ENCODE measurements at places on chromosomes 6 and 20.

- no peaks in the 10 kb centered on the region for H3K27me3 ChIP-seq
- H3K4me3 ChIP-seq, result no peak overlapping the region
- DNase-seq, result peak; percentile 88
- H3K36me3 ChIP-seq, result no peaks in the 10 kb centered on the region
Measured at GRCh38 chr6:148177589-148178233, 164.9 kb upstream of the SASH1 start.

DNA sequence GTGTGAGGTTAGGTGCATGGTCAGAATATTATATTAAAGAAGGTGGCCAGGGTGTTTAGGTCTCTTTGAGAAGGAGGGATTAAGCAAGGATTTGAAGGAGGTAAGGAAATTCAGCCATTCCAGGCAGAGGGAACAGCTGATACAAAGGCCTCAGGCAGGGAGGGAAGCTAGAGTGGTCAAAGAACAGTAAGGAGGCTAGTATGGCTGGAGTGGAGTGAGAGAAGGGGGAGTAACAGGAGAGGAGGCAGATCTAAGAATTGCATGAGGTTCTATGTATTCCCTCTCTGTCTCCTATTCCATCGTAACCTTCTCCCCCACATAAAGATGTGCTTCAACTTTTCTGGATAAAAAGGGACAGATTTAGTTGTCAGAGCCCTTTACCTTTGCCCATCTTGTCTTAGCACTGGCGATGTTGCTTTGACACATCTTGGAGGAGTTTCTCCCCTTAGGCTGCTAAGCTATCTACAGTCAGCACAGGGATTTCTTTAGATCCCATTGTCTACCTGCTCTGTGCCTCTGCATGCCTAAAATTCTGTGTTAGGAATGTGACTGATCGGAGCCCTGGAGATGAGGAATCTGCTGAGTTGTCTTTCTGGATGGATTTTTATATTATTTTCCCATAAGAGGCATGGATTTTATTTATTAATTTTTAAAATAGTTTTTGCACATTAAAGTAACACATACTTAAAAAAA lies 59.9 kb downstream of the KLHL31 start:
- no peaks in the 10 kb centered on the region for H3K36me3 ChIP-seq
- H3K4me1 ChIP-seq, result no peaks in the 10 kb centered on the region

GRCh38 chr6:84882768-84883766 lies 118.7 kb upstream of the TBX18 start:
- H3K36me3 ChIP-seq, result no peaks in the 10 kb centered on the region
- H3K4me1 ChIP-seq, result no peaks in the 10 kb centered on the region
- H3K27ac ChIP-seq, result no peak overlapping the region
- no peak for DNase-seq

GRCh38 chr6:71107911-71108420 lies 151.1 kb upstream of the B3GAT2 start:
- no peaks in the 10 kb centered on the region for H3K4me1 ChIP-seq
- no peak overlapping the region for H3K27ac ChIP-seq
- H3K4me3 ChIP-seq, result no peak overlapping the region
- no peaks in the 10 kb centered on the region for H3K36me3 ChIP-seq
- H3K27me3 ChIP-seq, result no peaks in the 10 kb centered on the region

DNA sequence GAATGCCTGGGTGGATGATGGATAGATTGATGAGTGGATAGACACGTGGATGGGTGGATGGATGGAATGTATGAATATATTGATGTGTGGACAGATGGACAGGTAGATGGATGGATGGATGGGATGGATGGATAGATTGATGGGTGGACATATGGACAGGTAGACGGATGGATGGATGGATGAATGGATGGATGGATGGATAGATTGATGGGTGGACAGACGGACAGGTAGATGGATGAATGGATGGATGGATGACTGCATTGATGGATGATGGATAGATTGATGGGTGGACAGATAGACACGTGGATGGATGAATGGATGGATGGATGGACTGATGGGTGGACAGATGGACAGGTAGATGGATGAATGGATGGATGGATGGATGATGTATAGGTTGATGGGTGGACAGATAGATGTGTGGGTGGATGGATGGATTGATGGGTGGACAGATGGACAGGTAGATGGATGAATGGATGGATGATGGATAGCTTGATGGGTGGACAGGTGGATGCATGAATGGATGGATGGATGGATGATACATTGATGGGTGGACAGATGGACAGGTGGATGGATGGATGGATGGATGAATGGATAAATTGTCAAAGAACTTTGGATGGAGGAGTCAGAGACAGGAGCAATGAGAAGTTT lies 171.4 kb upstream of the AFDN start:
- H3K27me3 ChIP-seq, result no peaks in the 10 kb centered on the region
- H3K4me3 ChIP-seq, result no peak overlapping the region
- no peaks in the 10 kb centered on the region for H3K4me1 ChIP-seq
- H3K36me3 ChIP-seq, result no peaks in the 10 kb centered on the region
- H3K27ac ChIP-seq, result no peak overlapping the region

GRCh38 chr20:6575912-6576401 lies 191.5 kb upstream of the BMP2 start:
- no peaks in the 10 kb centered on the region for H3K4me1 ChIP-seq
- H3K27me3 ChIP-seq, result peaks cover 3% of the 10 kb centered on the region
- no peaks in the 10 kb centered on the region for H3K36me3 ChIP-seq
- no peak overlapping the region for H3K27ac ChIP-seq
- H3K4me3 ChIP-seq, result no peak overlapping the region

- no peaks in the 10 kb centered on the region for H3K4me1 ChIP-seq
- H3K27ac ChIP-seq, result no peak overlapping the region
- no peaks in the 10 kb centered on the region for H3K27me3 ChIP-seq
- H3K4me3 ChIP-seq, result no peak overlapping the region
- H3K36me3 ChIP-seq, result no peaks in the 10 kb centered on the region
Measured at GRCh38 chr6:165106261-165106660, 203.1 kb downstream of the C6orf118 start.

- H3K4me1 ChIP-seq, result no peaks in the 10 kb centered on the region
- no peak overlapping the region for H3K4me3 ChIP-seq
- H3K27me3 ChIP-seq, result no peaks in the 10 kb centered on the region
Measured at GRCh38 chr6:16121339-16121738, 7.5 kb upstream of the MYLIP start.

- H3K27me3 ChIP-seq, result no peaks in the 10 kb centered on the region
- DNase-seq, result no peak
- H3K36me3 ChIP-seq, result no peaks in the 10 kb centered on the region
- no peaks in the 10 kb centered on the region for H3K4me1 ChIP-seq
Measured at GRCh38 chr6:6177754-6178153, 142.7 kb downstream of the F13A1 start.

GRCh38 chr6:168130168-168130696 lies 51.2 kb upstream of the FRMD1 start:
- H3K27ac ChIP-seq, result no peak overlapping the region
- no peaks in the 10 kb centered on the region for H3K4me1 ChIP-seq
- no peaks in the 10 kb centered on the region for H3K36me3 ChIP-seq

- no peak overlapping the region for H3K27ac ChIP-seq
- no peaks in the 10 kb centered on the region for H3K4me1 ChIP-seq
- no peak for DNase-seq
- H3K27me3 ChIP-seq, result no peaks in the 10 kb centered on the region
- no peaks in the 10 kb centered on the region for H3K36me3 ChIP-seq
- peak overlapping the region; percentile 63 for H3K4me3 ChIP-seq
Measured at GRCh38 chr20:43514648-43514999, 7.1 kb downstream of the L3MBTL1 start.

DNA sequence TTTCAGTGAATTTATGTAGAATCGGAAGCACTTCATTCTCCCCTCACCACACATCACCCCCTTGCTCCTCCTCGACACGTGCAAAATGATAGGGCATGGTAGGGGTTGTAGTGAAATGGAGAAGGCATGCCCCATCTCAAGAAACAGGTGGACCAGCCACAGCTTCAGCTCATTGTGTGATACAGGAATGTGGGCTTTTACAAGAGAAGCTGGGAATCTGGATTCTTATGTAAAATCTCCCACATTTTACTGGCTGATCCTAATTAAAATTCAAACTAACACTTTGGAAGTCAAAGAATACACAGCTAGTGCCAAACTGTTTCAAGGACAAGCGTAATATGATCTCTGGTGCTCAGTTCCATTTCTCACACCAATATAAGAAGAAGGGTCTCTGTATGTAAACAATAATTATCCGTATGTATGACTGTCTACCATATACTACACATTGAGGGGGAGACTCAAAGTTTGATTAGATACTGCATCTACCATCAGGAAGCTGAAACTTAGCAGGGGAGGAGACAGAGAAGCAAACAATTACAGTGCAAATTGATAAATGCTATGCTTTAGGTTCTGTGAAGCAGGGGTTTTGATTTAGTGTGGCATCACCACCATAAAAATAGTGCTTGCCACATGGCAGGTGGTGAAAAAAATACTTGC lies 24.3 kb upstream of the KIAA0408 start:
- no peaks in the 10 kb centered on the region for H3K4me1 ChIP-seq
- H3K27ac ChIP-seq, result no peak overlapping the region
- H3K27me3 ChIP-seq, result no peaks in the 10 kb centered on the region
- DNase-seq, result no peak

GRCh38 chr20:40650707-40651106 lies 38.3 kb downstream of the MAFB start:
- no peaks in the 10 kb centered on the region for H3K27me3 ChIP-seq
- H3K4me1 ChIP-seq, result no peaks in the 10 kb centered on the region

DNA sequence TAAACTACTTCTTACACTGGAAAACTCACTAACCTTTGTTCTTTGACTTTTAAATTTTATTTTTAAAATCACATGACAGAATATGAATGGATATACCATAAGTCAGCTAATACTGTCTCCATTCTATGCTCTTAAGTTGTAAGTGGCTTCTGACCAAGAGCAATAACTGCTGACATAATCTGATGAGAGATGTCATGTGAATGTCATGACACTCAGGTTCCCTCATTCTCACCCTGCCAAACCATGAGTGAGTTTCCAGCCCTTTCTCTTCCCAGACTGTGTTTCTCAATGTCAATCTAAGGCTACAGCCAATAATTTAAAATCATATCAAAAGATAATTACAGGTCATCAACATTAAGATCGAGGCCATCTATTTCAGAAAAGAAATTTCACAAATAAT lies 39.7 kb downstream of the KIF16B start:
- no peaks in the 10 kb centered on the region for H3K27me3 ChIP-seq
- H3K27ac ChIP-seq, result no peak overlapping the region
- H3K36me3 ChIP-seq, result no peaks in the 10 kb centered on the region
- no peak for DNase-seq

DNA sequence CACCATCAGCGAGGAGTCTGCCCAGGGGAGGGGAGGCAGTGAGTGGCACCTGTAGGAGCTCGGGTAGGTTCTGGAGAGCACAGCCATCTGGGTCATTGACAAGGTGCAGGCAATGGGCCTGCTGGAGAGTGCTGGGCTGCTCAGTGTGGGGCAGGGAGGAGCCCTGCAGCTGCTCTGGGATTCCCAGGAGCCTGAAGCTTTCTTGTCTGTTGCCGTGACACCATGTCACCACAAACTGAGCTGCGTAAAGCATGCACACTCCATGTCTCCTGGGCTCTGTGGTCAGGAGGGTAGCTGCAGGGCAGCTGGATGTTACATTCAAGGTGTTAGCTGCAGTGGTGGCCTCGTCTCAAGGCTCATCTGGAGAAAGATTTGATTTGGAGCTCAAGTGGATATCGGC lies 4.5 kb upstream of the SLC22A1 start:
- no peak overlapping the region for H3K4me3 ChIP-seq
- H3K27ac ChIP-seq, result no peak overlapping the region

DNA sequence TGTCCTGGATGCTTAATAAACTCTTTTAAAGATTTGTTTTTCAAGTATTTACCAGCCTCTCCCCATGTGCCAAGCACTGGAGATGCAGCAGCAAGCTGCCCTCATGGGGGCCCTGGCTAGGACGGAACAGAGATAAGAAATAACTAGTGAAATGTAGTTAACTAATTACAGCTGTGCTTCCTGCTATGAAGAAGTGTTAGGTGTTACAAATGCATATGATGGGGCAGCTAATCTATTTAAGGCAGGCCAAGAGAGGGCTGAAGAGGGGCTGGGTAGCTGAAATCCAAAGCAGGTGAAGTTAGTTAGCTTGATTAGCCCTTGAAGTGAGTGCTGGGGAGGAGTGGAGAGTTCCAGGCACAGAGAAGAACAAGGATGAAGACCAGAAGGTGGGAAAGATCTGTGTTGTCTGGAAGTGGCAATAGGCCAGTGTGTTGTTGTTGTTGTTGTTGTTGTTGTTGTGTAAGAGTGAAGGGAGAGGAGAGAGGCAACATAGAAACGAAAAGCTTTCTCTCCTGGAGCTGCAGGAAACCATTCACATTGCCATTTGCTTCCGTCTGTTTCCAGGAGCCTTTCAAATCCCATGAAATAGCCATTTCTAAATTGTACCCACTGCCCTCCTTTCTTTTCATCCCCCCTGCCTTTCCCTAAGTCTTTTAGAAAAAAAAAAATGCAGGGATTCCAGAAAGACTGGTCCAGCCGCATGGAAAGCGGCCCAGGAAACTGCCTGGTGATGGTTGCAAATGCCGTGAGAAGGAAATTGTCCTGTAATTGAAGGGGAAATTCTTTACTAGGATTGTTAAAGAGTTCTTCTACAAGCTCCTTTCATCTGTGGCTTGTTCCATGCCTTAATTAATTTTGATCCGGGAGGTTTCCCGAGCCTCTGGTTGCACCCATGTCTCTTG lies 119.6 kb downstream of the TFAP2C start:
- H3K27me3 ChIP-seq, result no peaks in the 10 kb centered on the region
- no peak for DNase-seq
- H3K4me1 ChIP-seq, result no peaks in the 10 kb centered on the region
- no peaks in the 10 kb centered on the region for H3K36me3 ChIP-seq
- no peak overlapping the region for H3K27ac ChIP-seq
- H3K4me3 ChIP-seq, result no peak overlapping the region

- H3K27me3 ChIP-seq, result no peaks in the 10 kb centered on the region
- no peaks in the 10 kb centered on the region for H3K36me3 ChIP-seq
- H3K4me1 ChIP-seq, result peaks cover 6% of the 10 kb centered on the region
- peak overlapping the region; percentile 93 for H3K27ac ChIP-seq
Measured at GRCh38 chr6:73586416-73586974, 65.7 kb upstream of the EEF1A1 start.

- no peak overlapping the region for H3K27ac ChIP-seq
- no peaks in the 10 kb centered on the region for H3K36me3 ChIP-seq
- H3K27me3 ChIP-seq, result no peaks in the 10 kb centered on the region
- H3K4me1 ChIP-seq, result no peaks in the 10 kb centered on the region
- no peak for DNase-seq
Measured at GRCh38 chr6:139824864-139825263, 450.4 kb upstream of the CITED2 start.

- H3K27me3 ChIP-seq, result no peaks in the 10 kb centered on the region
- DNase-seq, result no peak
- no peaks in the 10 kb centered on the region for H3K36me3 ChIP-seq
- H3K4me3 ChIP-seq, result no peak overlapping the region
- H3K27ac ChIP-seq, result no peak overlapping the region
Measured at GRCh38 chr6:44554194-44554593, 166.7 kb downstream of the CDC5L start.

- no peaks in the 10 kb centered on the region for H3K4me1 ChIP-seq
- H3K27ac ChIP-seq, result no peak overlapping the region
- no peaks in the 10 kb centered on the region for H3K27me3 ChIP-seq
- no peaks in the 10 kb centered on the region for H3K36me3 ChIP-seq
- DNase-seq, result no peak
- no peak overlapping the region for H3K4me3 ChIP-seq
Measured at GRCh38 chr20:17513939-17514338, 17.2 kb downstream of the BFSP1 start.

Data from pancreas (tissue), 10 donors.